Inflammatory macrophage (primary cell): ENCODE measurements at places on chromosomes 4 and X.

DNA sequence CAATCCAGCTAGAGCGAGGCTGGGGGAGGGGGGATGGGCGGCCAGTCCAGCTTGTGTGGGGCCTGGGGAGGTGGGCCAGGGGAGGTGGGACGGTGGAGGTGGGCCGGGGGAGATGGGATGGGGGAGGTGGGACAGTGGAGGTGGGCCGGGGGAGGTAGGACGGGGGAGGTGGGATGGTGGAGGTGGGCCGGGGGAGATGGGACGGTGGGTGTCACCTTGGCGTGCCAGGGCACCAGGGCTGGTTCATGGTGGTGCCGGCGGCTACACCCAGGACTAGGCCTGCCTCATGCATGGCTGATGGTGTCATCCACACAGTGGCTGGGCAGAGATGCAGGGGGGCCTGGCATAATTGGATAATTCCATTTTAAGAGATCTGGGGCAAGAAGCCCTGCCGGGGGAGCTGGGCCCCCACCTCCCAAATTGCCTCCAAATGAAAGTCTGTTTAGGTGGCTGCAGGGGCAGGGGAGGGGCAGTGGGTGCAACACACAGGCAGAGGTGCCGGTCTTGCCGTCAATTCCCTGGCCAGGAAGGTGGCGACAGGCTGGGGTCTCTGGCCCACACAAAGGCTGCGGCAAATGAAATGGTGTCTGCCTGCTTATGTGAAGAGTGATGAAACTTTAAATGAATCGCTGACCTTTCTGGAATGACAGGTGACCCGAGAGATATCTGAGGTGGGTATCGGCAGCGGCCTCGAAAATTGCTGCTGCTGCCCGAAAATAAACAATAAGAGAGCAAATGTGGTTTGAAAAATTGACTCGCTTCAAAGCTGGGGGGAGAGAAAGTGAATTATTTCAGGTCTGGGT is 82.1 kb downstream of the FAM53A start:
- no peak for DNase-seq

GRCh38 chrX:64850371-64851082 is 125.7 kb downstream of the ZC4H2 start:
- no peak for DNase-seq

- no peak for DNase-seq
These were observed 231.3 kb upstream of the GPRIN3 start for GRCh38 chr4:89538886-89539285.

- DNase-seq, result no peak
These were observed 24.6 kb downstream of the ADGRG2 start for GRCh38 chrX:19097553-19098283.

- no peak for DNase-seq
These were observed at the start of gene MAP3K15 for GRCh38 chrX:19514791-19515614. Gene MAP3K15, minus strand, starts transcription at chrX:19515508. Its CDS starts 247 bp downstream, at chrX:19515261.

DNA sequence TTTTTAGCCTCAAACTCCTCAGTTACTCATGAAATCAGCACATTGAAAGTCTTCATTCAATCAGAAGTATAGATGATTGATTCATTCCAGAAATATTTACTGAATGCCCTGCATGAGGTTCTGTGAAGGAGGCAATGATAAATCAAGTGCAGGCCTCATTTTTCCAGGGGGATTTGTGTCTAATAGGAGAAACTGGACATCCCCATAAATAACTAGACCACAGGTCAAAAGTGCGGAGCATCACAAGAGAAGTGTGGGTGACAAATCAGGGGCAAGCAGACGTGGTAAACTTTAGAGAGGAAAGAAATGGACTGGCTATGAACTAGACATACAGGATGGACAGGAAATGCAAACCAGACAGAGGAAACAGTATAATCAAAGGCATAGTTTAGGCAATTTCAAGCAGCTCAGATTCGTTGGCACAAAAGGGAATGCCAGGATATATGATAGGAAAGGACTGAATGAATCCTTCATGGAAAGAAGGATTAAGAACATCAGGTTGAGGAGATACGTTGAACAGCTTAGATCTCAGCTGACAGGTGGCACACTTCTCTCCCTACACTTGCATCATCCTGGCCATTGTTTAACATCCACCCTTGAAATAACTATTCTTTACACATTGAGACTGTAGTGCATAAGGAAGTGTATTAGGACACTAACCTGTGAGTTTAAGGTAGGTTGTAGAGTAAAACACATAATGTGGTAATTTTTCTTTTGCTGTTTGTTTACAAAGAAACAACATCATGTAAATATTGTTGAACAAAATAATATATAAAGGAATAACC is 69.6 kb upstream of the RASGEF1B start:
- no peak for DNase-seq

DNA sequence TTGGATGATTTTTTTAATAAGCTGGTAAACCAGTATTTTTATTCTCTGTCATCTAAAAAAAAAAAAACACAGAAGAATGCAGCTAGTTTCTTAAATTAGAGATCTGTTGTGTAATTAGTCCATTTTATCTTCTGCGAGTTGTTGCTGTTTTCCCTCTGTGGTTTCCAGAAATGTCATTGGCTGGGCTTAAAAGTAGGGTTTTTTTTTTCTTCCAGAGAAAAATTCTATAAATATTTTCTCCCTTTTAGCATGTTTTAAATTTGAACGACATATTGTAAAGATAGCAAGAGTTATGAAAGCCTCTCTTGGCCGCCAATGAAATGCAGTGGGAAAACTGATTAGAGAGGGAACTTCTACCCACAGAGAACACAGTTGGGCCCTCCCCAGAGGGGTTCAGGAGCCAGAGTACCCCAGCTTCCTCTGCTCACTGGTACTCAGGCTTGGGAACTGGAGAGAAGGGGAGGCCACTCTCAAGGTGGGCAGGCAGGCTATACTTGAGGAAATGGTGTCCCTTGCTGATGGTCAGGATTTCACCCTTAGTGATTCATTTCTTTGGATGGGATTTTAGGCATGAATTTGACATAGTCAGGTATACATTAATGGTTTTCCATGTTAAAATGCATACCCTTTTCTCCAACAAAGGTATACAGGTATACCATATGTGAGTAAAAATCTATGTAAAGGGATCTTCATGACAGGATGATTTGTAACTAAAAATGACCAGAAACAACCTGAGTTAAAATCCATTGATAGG is 166.1 kb downstream of the BCOR start:
- no peak for DNase-seq

DNA sequence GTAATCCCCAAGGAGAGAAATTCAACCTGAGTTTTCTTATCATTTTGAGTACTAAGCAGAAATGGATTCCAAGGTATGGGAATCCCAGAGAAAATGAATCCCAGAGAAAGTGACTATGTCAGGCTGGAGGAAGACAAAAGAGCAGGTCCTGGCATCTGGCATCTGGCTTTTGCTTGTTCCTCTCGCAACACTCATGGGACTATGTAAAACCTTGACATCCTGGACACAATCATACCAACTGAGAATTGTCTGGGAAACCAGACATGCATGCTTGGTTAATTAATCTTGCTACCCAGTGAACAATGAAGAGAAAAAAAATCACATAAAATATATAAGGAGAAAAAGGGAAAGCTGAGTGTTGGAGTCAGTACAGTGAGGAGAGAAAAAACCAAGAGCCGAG is 12.9 kb downstream of the DCAF8L1 start:
- no peak for DNase-seq

- no peak for DNase-seq
These were observed 412.2 kb downstream of the RPA4 start for GRCh38 chrX:97295954-97296353.
